Hepatocyte (in vitro differentiated cells): ENCODE measurements at places on chromosomes 1 and 21.

DNA sequence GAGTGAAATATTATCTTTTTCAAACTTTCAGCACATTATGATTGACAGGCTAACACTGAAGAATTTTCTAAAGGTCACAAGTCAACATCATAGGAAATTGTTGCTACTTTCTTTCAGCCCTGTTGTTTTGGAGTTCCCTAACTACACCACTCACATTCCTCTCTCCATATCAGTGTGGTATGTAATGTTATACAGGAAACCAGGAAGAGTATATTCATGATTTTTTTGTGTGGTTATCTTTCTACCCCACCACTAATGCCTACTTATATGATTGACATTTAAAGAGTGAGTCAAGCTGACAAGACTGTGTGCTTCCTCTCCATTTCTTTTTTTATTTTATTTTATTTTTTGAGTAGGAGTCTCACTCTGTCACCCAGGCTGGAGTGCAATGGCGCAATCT lies 47.8 kb upstream of the PRDM2 start:
- DNase-seq, result no peak

DNA sequence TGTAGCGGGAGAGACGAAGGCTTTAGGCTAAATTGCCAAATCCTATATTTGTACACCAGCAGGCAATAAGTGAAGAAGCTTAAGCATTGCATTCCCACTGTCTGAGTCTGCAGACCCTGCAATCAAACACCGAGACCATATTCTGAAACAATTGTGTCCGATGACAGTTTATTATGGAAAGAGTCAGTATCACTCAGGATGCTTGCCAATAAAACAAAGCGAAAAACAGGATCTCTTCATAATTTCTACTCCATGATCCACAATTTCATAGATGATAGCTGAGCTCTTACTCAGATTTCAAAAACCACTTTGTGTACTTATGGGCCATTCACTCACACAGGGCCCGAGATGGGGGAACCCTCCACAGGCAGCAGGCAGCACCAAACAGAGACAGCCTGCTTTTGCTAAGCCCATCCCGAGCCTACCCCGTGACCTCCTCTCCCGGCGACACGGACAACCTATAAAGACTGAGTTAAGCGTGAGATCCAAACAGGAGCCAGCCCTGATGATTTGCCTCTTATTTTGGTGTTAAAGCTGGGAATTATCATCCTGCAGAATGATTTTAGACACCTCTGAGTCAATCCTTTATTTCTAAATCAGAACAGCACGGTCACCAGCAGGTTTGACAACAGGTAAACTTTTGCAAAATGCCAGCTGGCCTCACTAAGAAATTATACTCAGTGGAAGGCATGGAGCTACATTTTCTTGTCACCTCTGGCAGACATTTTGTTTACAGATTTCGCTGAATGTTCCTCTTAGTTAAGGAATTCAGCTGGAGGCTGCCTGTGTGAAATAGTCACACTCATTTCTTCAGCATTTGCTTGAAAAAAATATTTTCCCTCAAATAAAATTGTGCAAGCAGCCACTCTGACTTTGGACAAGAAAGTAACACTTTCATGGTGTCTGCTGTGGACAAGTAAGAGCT lies 212.4 kb downstream of the GPATCH2 start:
- DNase-seq, result no peak

DNA sequence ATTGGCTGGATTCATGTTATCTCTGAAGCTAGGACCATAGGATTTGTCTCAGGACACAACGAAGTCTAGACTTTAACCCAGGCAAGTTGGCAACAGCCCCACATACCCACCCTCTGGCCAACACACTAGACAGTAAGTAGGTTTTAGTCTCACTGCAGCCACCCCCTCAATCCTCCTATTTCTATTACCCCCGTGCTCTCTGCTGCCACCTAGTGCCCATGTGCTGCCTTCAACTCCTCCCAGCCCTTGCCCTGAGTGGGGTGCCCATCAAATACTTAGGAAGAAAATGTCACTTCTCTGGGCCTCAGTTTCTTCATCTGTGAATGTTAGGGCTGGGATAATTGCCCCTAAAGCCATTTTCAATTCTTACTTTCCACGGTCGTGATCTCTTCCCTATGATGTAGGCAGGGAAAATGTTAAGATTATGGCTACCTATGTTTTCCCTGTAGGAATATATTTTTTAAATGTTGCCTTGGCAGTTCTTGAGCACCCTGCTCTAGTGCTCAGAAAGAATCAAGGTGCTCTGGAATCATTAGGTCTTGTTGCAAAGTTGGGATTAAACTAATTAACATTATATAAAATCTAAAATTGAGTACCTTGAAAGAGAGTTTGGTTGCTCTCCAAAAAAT lies 213.0 kb downstream of the LMX1A start:
- DNase-seq, result peak; percentile 16

DNA sequence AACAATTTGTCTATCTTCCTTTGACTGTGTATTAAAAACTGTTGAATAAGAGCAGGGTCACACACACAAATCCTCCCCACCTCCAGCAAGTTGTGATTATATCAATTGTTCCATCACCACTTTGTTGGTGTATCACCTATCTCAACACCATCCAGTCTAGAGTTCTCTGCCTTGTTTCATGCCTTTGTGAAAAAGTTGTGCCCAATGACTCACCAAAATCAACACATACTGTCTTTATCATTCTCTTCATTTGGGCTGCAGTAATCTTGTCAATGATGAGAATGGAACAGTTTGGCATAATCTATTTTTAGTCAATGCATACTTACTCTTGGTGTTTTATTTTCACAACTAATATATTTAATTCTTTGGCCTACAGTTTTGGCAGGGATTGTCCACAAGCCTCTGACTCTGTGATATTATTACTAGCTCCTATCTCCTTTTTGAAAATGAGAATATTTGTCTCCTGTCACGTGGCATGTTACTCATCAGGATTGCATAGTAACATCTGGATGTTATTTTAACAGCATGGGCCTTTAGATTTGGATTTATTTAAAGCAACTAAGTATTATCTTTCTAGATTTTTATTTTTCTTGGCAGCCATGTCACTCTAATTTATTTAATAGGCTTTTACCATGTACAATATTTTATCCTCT lies 5.1 kb downstream of the C1orf87 start:
- DNase-seq, result no peak

- peak; percentile 90 for DNase-seq
These were observed 12.3 kb upstream of the SLAMF7 start for GRCh38 chr1:160726498-160727315.

- DNase-seq, result no peak
These were observed 92.9 kb downstream of the TRIM11 start for GRCh38 chr1:228313536-228314277.

DNA sequence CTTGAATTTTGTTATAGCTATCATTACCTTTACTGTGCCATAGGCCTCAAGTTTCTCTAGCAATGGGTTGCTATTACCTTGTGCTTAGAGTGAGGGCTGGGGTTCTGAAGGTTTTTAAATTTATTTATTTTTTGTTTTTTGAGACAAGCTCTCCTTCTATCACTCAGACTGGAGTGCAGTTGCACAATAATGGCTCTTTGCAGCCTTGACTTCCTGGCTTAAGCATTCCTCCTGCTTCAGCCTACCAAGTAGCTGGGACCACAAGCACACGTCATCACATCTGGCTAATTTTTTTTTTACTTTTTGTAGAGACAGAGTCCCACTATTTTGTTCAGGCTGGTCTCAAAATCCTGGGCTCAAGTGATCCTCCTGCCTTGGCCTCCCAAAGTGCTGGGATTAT lies 41.5 kb downstream of the SNX27 start:
- DNase-seq, result no peak

GRCh38 chr1:182823220-182823619 lies 15.9 kb upstream of the DHX9 start:
- no peak for DNase-seq

- DNase-seq, result no peak
These were observed 74.7 kb upstream of the ZBTB40 start for GRCh38 chr1:22376976-22377375.

- no peak for DNase-seq
These were observed 4.9 kb downstream of the SPTA1 start for GRCh38 chr1:158681606-158682005.

- DNase-seq, result no peak
These were observed 12.7 kb upstream of the PCP4 start for GRCh38 chr21:39854572-39854971.

GRCh38 chr1:232597721-232598120 lies 32.2 kb downstream of the SIPA1L2 start:
- DNase-seq, result no peak

DNA sequence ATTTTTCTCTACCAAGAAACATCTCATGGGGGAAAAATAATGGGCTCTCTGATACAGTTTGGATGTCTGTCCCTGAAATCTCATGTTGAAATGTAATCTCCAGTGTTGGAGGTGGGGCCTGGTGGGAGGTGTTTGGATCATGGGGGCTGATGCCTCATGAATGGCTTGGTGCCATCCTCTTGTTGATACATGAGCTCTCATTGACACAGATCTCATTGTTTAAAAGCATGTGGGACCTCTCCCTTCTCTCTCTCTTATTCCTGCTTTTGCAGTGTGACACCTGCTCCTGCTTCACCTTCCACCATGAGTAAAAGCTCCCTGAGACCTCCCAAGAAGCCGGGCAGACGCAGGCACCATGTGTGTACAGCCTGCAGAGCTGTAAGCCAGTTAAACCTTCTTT lies 332.5 kb upstream of the NRIP1 start:
- DNase-seq, result no peak

- DNase-seq, result no peak
These were observed 6.7 kb upstream of the NADK start for GRCh38 chr1:1784933-1785332.

- peak; percentile 8 for DNase-seq
These were observed 569 bp upstream of the WARS2 start for GRCh38 chr1:119141020-119141424.

DNA sequence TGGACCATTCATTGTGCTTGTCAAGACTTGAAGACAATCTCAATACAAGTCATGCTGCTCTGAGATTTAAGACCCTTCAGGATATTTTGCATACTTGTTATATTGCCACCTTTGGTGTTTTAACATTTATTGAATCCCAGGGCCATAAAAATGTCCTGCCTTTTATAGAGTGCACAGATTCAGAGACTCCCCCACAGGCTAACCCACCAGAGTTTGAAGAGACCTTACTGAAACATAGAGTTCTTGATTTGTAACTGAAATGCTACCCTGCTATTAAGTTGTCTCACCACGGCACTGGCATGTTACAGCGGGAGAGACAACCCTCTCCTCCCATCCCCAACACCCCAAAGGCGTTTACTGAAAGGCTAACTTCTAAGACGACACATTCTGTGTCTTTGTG lies 313.9 kb upstream of the USP24 start:
- DNase-seq, result no peak

- DNase-seq, result no peak
These were observed 12.7 kb upstream of the PRELP start for GRCh38 chr1:203462878-203463277.

DNA sequence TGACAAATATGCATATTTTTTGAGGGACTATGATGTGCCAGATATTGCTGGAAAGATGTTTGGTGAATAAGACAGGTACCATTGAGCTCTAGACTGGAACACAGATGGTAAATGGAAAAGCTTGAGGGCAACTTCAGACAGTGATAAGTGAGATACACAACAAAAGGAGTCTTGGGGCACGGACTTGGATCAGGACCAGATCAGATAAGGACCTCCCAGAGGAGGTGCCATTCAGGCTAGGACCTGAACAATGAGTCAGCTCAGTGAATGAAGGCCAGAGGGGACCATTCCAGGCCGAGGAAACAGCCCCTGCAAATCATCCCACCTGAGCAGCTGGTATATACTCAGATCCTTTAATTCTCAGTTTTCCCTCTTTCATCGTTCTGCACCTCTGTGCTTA lies 1.8 kb upstream of the KCNJ15 start:
- DNase-seq, result no peak

DNA sequence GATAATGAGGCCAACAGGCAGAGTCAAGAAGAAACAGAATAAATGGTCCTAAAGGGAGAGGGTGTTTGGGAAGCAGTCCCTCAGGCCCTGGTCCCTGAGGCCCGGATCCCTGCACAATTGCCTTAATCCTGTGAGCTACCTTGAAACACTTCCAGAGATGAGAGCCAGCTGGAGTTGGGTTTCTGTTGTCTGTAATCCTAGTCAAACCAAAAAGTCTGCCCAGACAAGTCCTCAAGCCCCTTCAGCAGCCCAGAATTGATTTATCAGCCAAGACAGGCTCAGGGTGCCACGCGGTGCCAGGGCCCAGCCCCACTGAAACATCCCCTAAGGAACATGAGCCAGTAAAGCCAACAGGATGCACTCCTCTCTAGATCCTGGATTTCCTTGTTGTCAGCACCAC lies 16.4 kb upstream of the CLSTN1 start:
- no peak for DNase-seq

GRCh38 chr1:218850367-218850766 lies 323.3 kb upstream of the LYPLAL1 start:
- no peak for DNase-seq

DNA sequence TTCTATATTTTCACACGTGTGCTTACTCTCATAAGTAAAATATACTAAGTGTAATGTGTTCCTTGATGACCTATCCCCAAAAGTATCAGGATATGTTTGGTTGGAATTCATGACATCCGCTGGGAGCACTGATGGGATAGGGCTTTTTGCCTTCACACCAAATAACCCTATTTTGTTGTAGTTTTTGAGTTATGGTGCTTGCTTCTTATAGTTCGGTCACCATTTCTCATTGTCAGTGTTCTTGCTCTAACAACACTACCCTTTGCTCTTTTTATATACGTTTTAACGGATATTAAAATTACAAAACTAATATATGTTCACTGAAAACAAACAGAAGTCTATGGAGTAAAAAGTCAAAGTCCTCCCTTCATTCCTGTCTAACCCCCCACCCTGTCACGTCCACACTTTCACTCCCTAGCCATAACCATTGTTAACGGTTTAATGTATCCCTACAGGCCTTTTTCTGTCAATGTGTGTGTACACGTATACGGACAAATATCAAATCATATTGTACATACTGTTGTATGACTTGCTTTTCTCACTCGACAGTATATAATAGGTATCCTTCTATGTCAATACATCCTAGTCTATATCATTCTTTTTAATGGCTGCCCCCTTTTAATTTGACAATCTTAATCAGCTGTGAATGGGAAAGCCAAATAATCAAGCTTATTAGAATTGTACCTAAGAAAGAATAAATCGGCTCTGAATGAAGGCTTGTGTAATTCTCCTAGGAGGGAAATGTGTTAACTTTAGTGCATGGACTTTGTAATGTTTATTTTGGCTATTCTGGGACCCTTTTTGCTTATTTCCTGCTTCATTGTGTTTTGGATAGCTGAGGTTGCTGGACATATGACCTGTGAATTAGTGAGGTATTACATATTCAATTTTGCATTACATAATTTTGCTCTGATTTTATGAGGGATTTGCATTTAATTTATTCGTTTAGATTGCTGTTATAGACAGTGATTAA lies 3.5 kb upstream of the RNF220 start:
- DNase-seq, result no peak

- no peak for DNase-seq
These were observed 9.2 kb downstream of the TNFRSF9 start for GRCh38 chr1:7931446-7931812.
